ENCODE measurements at places on chromosomes 11 and 22.

DNA sequence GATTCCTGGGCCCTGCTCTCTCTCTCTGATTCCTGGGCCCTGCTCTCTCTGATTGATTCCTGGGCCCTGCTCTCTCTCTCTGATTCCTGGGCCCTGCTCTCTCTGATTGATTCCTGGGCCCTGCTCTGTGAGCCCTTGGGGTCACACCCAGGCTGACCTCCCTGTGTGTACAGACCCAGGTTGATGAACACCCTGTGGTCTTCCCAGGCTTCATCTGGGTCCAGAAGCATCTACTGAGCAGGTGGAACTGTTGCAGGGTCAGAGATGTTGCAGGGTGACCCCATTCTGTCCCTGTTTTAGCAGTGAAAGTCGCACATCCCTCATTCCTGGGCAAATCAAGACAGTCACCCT lies 16.3 kb upstream of the GDPD5 start:
- DNase-seq = no peak

GRCh38 chr22:37404091-37404490 lies 23.2 kb downstream of the ELFN2 start:
- DNase-seq = no peak

GRCh38 chr22:28106617-28107016 lies 187.6 kb upstream of the PITPNB start:
- no peak for DNase-seq

- no peak for DNase-seq
Measured at GRCh38 chr11:46207270-46207669, 70.2 kb upstream of the CREB3L1 start.

DNA sequence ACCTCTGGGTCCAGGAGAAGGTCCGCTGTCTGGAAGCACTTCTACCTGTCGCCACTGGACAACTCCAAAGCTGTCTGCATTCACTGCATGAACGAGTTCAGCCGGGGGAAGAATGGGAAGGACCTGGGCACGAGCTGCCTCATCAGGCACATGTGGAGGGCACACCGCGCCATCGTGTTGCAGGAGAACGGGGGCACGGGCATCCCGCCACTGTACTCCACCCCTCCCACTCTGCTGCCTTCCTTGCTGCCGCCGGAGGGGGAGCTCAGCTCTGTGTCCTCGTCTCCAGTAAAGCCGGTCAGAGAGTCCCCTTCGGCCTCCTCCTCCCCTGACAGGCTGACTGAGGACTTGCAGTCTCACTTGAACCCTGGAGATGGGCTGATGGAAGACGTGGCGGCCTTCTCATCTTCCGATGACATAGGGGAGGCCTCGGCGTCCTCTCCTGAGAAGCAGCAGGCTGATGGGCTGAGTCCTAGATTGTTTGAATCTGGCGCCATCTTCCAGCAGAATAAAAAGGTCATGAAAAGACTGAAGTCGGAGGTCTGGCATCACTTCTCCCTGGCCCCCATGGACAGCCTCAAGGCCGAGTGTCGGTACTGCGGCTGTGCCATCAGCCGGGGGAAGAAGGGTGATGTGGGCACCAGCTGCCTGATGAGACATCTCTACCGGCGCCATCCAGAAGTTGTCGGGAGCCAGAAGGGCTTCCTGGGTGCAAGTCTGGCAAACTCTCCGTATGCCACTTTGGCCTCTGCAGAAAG lies 31.0 kb downstream of the ZBED4 start:
- DNase-seq = no peak

GRCh38 chr11:114076921-114077331 lies 17.4 kb downstream of the ZBTB16 start:
- no peak for DNase-seq

DNA sequence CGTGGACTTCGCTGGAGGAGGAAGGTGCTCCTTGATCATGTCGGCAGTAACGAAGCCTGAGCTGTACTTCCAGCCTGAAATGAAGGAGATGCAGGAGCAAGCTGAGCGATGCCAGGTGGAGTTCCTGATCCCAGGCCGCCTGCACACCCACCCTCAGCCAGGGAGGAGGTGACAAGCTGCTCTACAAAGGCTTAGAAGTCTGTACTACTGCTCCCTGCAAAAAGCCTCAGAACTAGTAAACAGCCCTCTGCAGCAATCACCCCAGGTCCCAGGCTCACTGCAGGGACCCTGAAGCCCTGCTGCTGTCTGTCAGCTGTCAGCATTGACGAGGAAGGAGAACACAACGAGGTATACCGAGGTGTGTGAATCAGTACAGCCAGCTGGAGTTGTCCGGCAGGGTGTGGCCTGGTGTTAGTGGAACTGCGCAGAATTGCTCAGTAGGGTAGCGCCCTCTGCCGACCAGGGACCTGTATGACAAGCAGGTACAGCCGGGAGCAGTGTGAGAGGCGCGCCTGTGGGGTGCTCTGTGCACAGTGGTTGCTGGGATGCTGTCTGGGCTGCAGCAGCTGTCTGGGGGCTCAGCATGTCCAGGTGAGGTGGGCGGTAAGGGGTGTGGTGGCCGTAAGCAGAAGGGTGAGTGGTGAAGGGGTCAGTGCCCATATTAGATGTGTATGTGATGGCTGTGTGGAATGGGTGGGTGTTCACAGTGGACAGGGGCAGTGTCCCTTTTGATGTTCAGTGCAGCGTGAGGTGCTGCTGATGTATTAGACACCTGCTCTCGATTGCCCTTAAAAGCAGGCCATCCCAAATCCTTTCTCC lies 7.6 kb downstream of the CYB5R2 start:
- DNase-seq = peak; percentile 64

DNA sequence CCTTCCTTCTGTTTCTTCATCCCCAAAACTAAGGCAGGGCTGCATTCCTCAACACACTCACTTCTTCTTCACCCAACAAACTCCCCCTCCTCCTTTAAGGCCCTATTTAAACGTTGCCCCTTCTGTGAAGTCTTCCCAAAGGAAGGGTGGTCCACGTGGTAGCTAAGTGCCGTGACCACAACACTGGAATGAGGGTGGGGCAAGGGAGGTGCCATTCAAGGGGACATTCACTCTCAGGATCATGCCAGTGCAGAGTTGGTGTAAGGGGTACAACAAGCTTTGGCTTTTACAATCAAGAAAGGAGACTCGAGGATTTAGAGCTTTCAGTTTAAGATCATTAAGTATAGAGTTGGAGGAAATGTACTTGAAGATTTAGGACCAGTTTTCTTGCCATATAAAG lies 8.0 kb upstream of the MS4A10 start:
- no peak for DNase-seq

DNA sequence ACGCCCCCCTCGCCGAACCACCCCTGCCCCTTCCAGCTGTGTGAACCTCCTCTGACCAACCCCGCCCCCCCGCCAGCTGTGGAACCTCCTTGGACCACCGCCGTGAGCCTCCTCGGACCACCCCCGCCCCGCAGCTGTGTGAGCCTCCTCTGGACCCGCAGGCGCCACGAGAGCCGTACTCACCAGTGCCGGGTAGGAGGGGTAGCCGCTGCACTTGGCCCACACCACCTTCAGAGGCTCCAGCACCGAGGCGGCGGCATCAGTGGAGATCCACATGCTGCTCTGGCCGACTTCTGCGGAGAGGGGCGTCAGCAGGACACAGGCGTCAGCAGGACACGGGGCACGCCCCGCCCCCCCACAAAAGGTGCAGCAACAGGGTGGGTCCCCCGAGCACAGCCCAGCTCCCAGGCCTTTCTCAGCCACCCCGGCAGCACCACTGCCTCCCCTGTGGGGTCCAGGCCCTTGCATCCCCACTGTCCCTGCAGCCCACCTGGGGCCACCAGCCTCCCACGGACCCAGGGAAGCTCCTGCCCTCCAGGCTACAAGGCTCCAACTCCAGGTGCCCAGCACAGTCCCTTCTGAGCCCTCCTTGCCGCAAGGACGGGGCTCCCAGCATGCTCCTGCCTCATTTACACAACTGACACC lies 51.7 kb downstream of the BRD1 start:
- no peak for DNase-seq

- no peak for DNase-seq
Measured at GRCh38 chr22:20749453-20749852, 24.5 kb upstream of the SERPIND1 start.

GRCh38 chr11:2657697-2658284 lies 42.0 kb downstream of the KCNQ1OT1 start:
- DNase-seq = no peak

- no peak for DNase-seq
Measured at GRCh38 chr11:63262547-63262946, 19.1 kb upstream of the SLC22A25 start.

GRCh38 chr22:20982563-20982882 lies 426 bp downstream of the LZTR1 start:
- no peak for DNase-seq

DNA sequence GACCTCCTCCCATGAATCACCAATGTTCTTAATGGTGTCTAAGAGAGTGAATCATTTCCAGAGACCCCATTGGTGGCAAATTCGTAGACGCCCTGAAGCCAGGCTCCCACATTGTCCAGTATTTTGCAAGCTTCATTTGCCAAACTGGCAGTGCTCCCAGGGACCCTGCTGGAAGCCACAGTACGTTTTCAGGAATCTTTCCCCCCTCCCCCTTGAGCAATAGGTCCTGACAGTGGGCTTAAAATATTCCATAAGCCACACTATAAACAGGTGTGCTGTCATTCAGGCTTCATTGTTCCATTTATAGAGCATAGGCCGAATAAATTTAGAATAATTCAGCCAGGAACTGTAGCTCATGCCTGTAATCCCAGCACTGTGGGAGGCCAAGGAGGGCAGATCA lies 125.3 kb downstream of the MORC2 start:
- DNase-seq = no peak

GRCh38 chr11:3927129-3927796 lies 71.8 kb downstream of the STIM1 start:
- no peak for DNase-seq

DNA sequence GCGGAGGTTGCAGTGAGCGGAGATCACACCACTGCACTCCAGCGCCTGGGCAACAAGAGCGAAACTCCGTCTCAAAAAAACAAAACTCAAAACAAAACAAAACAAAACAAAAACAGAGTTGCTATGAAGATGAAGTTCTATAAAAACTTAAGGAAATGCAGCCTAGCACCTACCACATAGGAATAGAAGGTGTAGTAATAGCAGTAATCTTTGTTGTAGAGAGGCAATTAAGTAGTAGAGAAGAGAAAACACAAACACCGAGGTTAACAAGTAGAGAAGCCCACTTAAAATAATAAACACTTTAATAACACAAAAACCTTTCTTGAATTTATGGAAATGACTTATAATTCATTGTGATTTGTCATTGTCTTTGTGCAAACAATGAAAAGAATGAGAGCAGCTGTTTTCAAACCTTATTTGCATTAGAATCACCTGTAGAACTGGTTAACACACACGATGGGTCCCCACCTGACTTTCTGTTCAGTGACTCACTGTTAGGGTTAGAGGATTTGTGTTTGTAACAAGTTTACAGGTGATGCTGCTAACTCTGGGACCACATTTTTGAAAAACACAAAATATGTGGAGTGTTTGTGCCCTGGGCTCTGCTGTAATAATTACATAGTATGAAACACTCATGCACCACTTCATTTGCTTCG lies 43.1 kb downstream of the TYR start:
- no peak for DNase-seq

GRCh38 chr11:2781408-2782274 lies 81.8 kb upstream of the KCNQ1OT1 start:
- no peak for DNase-seq

DNA sequence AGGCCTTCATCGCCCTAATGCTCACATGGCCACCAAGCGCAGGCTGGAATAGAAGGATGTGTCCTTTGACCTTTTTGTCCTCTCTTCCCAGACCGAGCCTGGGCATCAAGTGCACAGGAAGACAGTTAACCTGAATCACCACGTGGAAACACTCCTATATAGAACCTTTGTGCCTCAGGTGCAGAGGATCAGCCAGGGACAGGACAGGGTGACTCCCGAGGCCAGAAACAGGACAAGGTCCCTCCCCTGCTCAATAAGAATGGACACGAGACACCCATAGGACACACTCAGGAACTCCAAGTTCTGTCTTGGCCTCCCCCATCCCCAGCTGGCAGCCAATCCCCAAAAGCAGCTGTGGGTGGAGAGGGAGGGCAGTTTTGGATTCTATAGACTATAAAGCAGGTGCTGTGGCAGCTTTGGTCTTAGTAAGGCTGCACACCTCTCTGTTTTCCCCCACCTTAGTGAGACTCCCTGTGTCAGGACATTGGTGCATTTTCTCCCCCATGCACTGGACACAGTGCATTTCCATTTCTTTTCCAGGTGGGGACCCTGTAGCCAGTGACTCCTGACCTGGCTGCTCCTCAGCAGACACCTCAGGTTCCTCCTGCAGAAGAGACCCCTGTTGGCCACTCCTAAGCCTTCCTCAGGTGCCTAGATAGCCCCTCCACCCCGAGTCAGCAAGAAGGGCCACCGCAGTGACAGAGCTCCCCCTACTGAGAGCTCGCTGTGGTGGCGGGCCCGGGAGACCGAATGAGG lies 43.6 kb upstream of the POU2AF1 start:
- no peak for DNase-seq

DNA sequence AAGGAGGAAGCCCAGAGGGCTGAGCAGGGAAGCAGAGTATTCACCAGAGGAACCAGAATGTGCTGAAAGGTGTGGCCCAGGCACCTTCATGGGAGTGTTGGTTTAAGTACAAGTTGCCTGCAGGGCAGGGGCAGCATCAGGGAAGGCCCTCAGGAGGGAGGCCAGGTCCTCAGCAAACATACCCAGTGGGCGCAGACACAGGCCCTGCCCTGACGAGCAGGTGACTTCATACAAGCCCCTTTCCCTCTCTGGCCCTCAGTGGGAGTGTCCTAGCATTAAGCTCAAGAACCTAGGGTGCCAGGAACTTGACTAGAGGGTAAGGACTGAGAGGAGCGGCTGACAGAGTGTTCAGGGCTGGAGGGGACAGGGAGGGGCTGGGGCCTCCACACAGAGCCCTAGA lies 7.5 kb upstream of the CASTOR1 start:
- no peak for DNase-seq

DNA sequence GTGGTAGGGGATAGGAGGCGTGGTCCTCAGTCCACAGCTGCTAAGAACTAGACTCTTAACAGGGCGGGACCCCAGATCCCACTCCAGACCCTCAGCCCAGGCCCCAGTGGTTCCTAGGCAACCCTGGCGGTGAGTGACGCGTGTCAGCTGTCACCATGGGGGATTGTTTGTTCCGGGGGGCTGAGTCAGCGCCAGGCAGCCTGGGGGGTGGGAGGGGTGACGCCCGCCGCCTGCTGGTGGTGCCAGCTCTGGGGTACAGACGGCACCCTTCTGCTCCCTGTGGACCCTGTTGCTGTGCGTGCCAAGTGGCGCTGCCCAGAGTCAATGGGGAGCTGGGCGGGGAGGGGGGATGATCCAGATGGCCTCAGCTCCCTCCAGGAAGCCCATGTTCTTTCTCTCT lies 2.5 kb downstream of the CNIH2 start:
- no peak for DNase-seq

DNA sequence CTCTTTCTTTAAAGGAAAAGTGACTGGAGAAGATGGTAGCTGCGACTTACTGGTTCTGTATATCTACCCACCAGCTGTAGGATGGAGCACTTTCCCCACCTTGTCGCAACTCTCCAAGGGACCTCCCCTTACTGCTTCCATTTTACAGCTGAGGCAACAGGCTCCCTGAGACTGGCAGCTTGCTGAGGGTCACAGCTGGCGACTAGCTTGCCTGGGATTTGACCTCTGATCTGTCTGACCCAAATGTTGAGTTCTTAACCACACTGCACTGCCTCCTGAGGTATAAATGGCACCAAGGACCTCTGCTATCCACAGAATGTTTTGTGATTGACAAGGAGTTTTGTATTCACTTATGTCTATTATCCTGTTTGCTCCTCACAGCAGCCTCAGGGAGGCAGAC lies 115.0 kb upstream of the NNMT start:
- DNase-seq = no peak

- DNase-seq = no peak
Measured at GRCh38 chr11:26964339-26964738, 29.6 kb upstream of the FIBIN start.
